IPS-NIHi11 (cell line): ENCODE measurements at places on chromosomes 11 and 22.

DNA sequence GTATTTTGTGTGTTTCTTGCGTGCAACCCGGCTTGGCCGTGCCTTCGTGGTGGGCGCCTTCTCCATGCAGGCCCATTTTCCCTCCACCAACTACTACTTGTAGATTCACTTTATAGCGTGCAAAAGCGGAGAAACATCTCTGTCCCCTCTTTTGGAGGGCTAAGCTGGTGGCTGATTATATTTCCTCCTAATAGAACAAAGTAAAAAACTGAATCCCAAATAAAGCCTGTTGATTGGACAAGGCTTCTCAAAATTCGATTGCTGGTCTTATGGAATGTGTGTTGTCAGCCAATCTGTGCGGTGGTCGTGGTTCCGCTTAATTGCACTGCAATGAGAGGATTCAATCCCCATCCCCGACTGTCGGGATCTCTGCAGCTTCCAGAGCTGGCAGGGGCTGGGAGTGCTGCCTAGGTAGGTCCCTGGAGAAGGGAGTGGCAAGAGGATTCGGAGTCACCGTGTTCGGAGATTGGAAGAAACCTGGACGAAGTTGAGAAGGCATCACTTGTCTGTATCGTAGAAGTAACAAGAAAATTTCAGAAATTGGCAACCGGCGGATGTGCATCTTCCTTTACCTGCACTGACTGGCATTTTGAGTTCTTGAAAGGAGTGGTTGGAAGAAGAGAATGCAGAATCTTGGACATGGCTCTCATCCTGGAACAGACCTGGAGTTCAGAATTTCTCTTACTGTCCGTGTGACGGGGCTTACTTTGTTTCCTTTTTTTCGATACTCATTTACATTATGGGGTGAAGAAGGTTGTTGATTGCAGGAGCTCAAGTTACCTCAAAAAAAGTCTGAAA, 1.1 kb downstream of the HMGXB4 start:
- peak; percentile 55 for DNase-seq

- no peak for DNase-seq
Observed at GRCh38 chr22:49446759-49447710, 380.6 kb downstream of the BRD1 start.

DNA sequence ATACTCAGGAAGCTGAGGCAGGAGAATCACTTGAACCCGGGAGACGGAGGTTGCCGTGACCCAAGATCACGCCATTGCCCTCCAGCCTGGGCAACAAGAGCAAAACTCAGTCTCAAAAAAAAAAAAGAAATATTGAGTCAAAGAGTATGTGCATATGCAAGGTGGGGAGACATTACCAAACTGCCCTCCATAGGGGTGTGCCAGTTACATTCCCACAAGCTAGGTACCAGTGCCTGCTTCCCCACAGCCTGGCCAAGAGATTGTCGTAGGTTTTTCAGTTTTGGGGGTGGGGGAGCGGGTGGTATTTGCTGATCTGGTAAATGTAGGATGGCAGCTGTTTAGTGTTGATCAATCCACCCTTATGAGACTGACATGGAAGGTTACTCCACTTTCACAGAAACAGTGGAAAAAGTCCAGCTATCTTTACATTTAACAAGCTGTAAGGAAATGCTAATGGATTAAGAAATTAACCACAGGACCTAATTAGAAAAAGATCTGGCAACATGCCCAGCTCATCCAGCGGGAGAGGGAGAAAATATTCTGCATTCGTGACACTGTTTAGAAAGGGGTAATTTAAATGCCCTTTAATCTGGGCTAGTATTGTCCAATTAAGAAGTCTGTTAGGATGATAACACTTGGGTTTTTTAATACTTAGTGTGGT, 89.4 kb downstream of the PACS1 start:
- no peak for DNase-seq

DNA sequence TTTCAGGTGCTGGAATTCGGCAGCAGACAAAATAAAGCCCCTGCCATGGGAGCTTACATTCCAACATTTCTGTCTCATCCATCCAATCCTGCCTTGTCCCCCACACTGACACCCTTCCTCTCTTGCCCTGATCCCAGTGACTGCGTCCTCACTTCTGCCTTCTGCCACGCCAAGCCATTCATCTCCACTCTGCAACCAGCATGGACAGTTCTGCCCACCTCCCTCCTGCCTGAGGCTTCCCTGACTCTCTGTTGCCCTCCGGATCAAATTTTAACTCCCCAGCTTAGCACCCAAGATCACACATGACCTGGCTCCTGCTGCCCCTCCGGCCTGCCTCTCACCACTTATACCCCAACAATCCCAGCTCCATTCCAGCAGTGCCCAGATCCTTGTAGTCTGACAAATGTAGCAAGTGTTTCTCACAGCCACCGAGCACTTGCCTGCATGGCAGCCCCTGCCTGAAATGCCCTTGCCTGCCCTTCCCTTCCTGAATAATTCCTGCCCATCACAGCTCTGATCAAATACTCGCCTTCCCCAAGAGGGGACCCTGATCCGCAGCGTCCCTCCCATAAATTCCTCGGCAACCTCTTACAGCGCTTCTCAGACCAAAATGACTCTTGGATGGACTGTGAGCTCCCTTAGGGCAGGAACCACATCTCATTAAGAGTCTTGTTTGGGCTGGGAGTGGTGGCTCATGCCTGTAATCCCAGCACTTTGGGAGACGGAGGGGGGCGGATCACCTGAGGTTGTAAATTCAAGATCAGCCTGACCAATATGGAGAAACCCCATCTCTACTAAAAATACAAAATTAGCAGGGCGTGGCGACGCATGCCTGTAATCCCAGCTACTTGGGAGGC, 2.3 kb downstream of the ACTN3 start:
- DNase-seq: no peak

DNA sequence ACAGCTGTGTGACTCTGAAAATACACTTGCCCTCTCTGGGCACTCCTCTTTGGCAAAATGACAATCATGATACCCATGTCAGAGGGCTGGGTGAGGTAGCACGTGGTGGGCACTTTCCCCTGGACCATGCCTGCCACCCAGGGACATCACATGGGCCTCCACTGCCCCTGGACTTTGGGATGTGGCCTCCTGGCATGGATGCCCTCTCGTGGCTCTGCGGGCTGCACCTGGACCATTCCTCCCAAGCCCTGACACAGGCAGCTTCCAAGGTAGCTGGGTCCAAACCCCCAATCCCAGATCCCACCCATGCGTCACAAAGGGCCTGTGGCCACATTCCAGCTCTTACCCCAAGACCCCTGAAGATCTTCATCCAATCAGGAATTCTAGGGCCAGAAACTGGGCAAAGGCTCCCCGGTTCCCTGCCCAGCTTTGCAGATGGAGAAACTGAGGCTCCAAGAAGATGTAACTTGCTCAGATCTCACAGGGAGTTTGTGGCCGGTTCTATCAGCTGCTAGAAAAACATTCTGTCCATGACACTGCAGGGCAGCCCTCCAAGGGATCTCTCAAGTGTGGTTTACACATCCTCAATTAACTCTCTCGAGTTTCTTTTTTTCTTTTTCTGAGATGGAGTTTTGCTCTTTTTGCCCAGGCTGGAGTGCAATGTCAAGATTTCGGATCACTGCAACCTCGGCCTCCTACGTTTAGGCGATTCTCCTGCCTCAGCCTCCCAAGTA, 35.4 kb upstream of the CYB5R3 start:
- no peak for DNase-seq

DNA sequence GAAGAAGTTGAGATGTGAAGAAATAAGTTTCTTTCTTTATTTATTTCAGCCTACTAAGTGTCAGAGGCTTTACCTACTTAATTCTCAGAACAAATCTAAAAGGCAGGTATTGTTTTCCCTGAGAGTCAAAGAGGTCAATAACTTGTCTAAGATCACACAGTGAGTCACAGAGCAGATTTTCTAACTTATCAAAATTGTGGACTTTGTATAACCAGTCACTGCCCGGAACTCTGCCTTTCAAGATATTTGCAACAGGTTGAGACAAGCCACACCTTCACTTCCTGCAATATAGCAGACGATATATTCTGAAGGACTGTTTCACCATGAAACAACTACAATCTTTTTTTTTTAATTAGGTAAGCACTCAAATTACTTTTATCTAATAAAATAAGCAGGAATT, 10.5 kb upstream of the MMP3 start:
- DNase-seq: no peak

DNA sequence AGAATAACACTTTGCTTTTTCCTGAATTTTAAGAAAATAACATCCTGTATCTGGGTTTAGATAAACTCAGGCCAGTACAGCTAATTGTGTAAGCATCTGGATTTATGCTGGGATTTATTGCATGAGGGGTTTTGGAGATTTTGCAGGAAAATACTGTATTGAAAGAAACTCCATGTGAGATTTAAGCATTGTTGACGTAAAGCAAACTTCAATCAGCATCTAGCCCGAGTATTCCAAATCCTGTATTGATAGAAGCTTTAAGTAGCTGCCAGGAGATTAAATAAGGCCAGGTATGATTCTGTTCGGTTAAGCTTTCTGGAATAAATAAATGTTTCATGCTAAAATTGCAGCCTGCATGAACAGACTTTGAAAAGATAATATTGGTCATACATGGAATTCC, 36.3 kb upstream of the LYVE1 start:
- DNase-seq: no peak

DNA sequence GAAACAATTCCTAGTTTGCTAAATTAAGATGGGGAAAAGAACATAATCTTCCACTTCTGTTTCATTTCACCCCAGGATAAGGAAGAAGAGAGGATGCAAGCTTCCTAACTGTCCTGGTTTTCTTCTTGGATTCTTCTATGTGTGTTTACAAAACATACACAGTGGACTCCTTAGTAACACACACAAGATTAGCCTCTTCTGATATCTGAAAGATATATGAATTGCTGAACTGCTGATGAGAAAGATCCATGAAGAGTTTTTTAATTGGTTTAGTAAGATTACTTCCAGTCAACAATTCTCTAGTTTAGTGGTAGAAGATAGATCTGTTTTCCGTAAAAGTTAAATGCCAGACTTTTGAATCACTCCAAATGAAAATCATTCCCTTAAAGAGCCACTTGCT, 86.8 kb downstream of the WT1 start:
- no peak for DNase-seq

DNA sequence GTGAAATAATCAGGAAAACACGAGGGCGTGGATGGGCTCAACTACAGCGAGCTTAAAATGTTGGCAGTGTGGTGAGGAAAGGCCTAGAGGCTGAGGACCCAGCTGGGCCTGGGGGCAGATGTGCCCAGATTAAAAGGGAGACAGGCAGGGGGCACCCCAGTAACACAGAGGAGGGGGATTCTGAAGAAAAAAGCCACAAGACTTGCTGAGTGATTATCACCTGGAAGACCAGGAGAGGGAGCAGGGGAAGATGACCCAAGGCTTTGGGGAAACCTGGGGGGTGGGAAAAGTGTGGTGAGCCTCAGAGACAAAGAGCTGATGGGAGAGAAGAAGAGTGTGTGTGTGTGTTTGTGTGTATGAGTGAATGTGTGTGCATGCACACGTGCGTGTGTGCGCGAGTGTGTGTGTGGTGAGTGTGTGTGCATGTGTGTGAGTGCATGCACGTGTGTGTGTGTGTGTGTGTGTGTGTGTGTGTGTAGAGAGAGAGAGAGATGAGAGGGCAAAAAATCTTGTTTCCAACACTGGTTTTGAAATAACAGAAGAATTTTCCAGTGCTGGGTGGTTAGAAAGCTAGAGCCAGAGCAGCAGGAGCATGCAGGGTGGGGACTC, 500.5 kb downstream of the BUD13 start:
- DNase-seq: peak; percentile 61
